ENCODE measurements at places on chromosomes 5 and 9.

GRCh38 chr5:154858972-154859871, 795 bp downstream of the CNOT8 start:
- no peak for DNase-seq

GRCh38 chr5:14672484-14673394, 8.2 kb downstream of the OTULIN start:
- no peak for DNase-seq

GRCh38 chr5:73909474-73909873, 283.5 kb downstream of the ARHGEF28 start:
- no peak for DNase-seq

DNA sequence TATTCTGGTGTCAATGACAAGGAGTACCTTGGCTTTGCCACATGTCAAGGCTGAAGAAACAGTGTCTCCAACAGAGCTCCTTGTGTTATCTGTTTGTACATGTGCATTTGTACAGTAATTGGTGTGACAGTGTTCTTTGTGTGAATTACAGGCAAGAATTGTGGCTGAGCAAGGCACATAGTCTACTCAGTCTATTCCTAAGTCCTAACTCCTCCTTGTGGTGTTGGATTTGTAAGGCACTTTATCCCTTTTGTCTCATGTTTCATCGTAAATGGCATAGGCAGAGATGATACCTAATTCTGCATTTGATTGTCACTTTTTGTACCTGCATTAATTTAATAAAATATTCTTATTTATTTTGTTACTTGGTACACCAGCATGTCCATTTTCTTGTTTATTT, 19.8 kb downstream of the CD274 start:
- no peak for DNase-seq

GRCh38 chr5:18420711-18421110, 786.5 kb downstream of the TAF11L14 start:
- no peak for DNase-seq

DNA sequence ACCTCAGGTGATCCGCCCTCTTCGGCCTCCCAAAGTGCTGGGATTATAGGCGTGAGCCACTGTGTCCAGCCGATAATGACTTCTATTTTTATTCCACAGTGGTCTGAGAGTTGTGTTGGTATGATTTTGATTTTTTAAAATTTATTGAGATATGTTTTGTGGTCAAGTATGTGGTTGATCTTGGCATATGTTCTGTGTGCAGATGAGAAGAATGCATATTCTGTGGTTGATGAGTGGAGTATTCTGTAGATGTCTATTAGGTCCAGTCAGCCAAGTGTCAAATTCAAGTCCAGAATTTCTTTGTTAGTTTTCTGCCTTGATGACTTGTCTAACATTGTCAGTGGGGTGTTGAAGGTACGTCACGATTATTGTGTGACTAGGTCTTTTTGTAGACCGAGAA, 338.2 kb upstream of the TARS1 start:
- no peak for DNase-seq

- DNase-seq: no peak
These were observed 491.0 kb upstream of the CLINT1 start for GRCh38 chr5:158349987-158350386.

DNA sequence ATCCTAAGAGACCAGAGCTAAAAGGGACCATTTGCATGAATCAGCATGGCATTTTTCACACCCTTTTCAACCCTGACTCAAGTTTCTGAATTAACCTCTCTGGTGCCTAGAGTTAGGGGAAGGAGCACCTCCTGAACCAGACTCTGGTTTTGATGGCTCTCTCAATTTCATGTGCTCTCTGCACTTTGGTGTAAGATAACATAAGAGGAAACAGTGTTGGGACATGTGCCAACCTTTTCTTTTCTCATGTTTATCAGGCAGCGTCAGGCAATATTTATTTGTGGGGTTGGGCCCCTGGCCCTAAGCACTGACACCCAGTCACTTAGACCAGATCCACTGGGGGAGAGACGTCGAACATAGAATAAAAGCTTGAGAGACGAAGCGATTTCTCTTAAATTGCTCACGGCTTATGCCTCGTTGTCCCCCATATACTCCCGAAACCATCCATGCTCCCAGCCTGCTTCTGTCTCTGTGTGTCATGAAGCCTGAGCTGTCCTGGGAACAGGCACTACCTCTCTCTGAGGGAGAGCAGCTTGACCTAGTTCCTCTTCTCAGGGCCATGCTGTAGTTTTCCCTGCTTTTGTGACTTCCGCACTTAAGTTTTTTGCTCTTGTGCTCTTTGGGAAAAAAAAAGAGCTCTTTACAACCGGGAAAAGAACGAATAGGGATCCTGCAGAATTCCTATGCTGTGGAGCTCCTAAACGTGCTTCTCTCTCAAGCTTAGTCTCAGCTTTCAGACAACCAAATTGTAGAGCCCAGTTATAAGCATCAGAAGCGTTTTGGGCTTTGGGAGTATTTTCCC, 195.7 kb downstream of the NR3C1 start:
- no peak for DNase-seq

DNA sequence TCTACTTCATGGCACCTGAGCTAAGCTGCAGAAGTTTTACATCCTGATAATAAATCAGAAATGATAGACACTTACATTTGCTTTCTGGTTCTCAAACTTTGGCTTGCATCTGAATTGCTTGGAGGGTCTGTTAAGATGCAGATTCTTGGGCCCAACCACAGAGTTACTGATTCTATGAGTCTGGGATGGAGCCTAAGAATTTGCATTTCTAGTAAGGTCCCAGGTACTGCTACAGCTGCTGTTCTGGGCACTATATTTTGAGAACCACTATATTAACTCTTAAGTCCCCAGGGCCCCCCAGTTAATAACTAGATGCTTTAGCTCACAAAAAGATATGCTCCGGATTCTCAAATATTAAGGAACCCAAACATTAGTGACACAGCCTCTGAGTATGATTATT, 69.8 kb upstream of the DAB2 start:
- no peak for DNase-seq

- no peak for DNase-seq
These were observed 12.8 kb upstream of the OTP start for GRCh38 chr5:77651343-77651742.

DNA sequence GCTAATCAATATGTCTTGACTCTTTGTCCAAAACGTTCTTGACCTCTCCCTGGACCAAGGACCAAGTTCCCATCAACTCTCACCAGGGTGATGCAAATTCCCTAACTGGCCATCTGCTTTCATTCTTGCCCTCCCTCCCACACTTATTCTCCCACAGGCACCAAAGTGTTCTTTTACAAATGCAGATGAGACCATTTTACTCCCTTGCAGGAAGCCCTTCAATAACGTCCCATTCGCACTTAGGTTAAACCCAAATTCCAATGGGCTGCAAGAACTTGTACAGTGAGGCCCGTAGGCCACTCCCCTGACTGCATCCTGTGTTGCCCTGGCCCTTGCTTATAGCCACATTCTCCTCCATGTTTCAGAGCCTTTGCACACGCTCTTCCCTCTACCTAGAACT, 7.3 kb downstream of the ARAP3 start:
- DNase-seq: no peak

DNA sequence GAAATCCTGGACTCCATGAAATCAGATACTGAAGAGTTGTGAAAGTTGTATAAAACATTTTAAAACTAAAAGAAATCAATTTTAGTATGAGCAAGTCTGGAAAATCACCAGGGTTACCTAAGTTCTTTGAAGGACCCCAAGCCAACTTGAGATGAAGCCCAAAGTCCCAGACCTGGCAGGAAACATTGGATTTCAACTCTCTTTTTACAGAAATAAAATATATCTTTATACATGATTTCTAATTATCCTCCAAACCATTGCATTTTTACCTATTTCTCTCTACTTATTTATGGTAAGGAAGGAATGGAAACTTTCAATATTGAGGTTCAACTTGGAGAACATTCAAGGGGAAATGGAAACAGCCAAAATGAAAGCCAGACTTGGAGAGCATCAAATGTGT, 390.6 kb upstream of the C9orf72 start:
- no peak for DNase-seq

- DNase-seq: no peak
These were observed 18.2 kb upstream of the ADCY2 start for GRCh38 chr5:7377761-7378160.

- no peak for DNase-seq
These were observed 177.9 kb upstream of the FST start for GRCh38 chr5:53302529-53302928.

- no peak for DNase-seq
These were observed 93.2 kb upstream of the ACTBL2 start for GRCh38 chr5:57575839-57576238.

GRCh38 chr9:124016175-124017050, 4.8 kb downstream of the LHX2 start:
- DNase-seq: no peak

DNA sequence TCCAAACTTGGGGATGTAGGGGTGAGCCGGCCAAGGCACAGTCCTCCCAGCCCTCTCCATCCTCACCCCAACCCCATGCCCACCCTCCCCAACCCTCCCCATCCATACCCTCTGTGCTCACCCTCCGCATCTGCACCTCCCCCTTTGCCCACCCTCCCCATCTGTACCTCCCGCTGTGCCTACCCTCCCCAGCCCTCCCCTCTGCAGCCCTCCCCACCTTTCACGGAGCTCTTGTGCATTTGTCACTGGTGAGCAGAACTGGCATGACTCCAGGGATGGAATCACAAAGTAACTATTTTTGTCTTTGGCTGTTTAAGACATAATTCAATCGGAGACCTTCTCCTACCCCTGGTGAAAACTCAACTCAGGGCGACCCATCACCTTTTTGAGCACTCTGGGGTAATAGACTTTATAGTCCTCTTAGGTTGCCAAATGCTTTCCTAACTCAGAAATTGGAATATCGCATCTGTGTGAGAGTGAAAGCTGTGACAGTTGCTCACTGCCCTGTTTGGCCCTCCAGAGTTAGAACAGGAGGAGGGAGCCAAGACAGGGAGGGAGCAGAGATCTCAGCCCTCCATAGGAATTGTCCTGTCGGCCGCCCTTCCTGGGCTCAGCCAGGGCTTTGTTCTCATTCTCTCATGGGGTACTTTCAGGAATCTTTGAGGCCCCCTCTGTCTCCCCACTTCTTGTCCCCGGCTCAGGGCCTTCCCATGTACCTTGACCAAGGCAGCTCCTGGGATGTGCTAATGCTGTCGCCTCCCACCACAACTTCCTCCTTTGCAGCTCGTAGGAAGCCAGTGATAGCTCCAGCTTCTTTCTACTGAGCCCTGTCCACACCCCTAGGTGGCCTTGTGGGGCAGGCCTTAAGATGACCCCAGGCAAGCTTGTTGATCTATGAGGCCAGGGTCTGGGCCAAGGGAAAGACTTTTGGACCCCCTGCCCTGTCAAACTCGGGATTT, 36.2 kb downstream of the OTULIN start:
- DNase-seq: no peak

DNA sequence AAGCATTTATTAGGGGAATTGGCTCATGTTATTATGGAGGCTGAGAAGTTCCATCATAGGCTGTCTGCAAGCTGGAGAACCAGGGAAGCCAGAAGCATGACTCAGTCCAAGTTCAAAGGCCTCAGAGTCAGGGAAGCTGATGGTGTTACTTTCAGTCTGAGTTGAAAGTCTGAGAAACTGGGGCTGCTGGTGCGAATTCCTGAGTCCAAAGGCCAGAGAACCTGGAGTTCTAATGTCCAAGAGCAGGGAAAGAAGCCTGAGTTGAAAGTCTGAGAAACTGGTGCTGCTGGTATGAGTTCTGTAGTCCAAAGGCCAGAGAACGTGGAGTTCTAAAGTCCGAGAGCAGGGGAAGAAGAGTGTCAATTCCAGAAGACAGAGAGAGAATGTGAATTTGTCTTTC, 641.1 kb downstream of the ISL1 start:
- no peak for DNase-seq

GRCh38 chr5:39599721-39600431, 175.1 kb upstream of the DAB2 start:
- DNase-seq: no peak

- DNase-seq: no peak
These were observed 26.8 kb upstream of the SLC2A8 start for GRCh38 chr9:127370147-127370579.

GRCh38 chr5:154076240-154076922, 37.6 kb downstream of the MFAP3 start:
- DNase-seq: no peak

DNA sequence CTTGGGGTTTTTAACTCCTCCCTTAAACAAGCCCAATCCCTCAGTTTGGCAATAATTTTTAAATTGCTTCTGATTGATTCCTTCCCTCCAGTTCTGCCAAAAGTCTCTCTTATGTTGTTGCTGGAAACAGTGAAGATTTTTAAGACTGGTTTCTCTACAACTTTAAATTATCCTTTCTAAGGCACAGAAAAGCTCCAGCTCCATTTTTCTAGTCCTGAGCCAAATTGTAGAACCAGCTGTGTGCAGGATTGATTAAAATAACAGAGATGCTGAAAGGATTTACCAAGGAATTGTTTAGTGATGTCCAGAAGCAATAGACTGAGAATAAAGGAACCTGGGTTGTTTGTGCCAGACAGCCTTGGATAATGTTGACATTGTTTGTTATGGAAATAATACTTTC, 111.3 kb downstream of the NUDT12 start:
- DNase-seq: no peak
